ENCODE measurements at places on chromosomes 1 and 21.

DNA sequence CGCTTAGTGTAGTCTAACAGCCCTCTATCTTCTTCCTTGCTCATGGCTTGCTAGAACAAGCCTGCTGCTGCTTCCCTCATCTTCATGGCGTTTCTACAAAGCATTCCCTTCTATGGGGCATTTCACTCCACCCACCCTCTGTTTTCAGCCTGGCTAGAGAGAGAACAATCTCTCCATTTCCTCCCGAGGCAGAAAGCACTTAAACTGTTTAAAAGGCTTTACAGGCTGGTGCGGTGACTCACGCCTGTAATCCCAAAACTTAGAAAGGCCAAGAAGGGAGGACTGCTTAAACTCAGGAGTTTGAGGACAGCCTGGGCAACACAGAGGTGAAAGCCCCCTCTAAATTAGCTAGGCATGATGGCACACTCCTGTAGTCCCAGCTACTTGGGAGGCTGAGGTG, 17.8 kb downstream of the ORC1 start:
- no peak for DNase-seq

GRCh38 chr21:37878946-37879660, 37.2 kb downstream of the KCNJ6 start:
- DNase-seq, result no peak

- no peak for DNase-seq
These were observed 80.4 kb downstream of the NPHP4 start for GRCh38 chr1:5911871-5912271.

GRCh38 chr1:167924102-167924501, 10.2 kb upstream of the ADCY10 start:
- no peak for DNase-seq

- no peak for DNase-seq
These were observed 61.9 kb upstream of the PSEN2 start for GRCh38 chr1:226808501-226808900.

DNA sequence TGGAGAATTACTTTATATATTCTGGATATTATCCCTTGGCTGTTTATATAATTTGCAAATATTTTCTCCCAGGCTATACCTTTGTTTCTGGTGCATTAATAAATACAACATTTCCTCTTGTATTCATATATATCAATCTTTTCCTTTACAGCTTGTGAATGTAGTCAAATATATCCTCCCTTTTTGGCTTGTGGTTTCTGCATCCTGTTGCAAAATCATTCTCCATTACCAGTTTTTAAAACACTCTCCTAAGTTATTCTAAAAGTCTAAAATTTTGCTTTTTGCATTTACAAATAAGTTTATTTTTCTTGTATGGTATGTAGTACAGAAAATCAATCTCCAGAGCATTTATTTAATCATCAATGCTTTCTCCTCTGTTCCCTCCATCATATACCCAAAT, 909.4 kb downstream of the ADGRL2 start:
- DNase-seq, result no peak

DNA sequence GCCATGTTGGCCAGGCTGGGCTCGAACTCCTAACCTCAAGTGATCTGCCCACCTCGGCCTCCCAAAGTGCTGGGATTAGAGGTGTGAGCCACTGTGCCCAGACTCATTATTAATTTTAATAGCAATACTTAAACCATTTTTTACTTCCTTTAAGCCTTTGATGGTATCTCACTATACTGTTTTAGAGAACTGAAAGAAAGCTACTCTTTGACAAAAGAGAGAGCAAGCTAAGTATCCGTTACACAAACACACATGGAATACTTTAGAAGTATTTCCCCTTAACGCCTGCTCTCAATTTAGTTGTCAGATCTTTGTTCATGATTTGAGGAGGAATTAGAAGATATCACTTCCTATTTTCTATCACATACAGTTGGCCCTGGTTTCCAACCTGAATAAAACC, 189.4 kb downstream of the COP1 start:
- no peak for DNase-seq

DNA sequence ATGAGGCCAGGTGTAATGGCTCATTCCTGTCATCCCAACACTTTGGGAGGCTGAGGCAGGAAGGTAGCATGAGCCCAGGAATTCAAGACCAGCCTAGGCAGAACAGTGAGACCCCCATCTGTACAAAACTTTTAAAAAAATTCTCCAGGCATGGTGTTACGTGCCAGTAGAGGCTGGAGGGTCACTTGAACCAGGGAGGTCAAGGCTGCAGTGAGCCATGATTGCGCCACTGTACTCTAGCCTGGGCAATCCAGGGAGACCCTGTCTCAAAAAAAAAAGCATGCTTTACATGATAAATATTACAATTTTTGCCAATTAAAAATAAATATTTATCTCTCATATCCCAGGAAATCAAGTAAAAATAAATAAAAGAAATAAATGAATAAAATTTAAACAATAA, 17.6 kb upstream of the VPS45 start:
- no peak for DNase-seq

DNA sequence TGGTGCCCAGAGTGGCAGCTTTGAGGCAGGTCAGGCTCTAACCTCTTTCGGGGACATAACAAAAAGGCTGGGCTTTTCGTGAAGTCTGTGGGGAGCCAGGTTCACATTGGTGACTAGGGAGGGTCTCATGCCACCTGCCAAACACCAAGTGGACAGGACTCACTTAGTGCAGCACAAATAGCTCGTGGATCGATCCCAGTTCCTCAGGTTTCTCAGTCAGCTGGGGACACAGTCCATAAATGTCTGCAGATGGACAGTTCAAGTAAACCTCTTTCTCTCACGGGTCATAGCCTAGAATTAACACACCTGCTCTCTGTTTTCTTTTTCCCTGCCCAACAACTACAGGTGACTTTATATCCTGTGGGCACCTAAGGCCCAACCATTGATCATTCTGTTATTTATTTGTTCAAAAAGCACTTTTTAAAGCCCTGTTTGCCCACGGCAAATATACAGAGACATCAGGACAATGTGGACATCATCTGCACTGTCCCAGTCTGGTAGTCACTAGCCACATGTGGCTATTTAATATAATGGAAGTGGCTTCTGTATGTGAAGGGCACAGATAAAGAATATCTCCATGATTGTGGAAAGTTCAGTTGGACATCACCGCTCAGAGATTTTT, 53.5 kb downstream of the CAPN2 start:
- DNase-seq, result no peak

DNA sequence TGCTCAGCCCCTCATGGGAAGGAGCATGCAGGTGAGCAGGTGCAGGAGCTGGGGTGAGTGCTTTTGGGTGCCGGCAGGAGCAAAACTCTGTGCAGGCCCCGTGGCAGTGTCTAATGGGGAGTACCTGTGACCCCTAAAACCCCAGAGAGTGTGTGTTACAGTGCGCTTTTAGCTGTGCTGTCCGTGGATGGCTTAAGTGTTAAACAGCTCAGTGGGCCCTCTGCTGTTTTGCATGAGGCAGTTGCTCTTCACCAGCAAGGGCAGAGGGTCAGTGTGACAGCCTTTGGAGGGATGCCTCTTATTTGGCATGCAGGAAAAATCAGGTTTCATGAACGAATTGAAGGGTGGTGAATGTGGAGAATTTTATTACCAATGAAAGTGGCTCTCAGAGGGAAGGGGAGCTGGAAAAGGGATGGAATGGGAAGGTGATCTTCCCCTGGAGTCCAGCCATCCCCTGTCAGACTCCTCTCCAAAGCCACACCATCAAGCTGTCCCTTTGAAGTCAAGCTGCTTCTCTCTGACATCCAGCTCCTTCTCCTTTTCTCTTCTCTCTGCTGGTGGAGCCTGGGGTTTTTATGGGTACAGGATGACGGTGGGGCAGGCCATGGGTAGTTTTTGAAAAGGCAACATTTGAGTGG, 17.0 kb upstream of the ALG14 start:
- DNase-seq, result no peak

All from CD4-positive, alpha-beta T cell treated with Interleukin-12 subunit alpha and Interleukin-12 subunit beta, for 1 hour (primary cell).